ENCODE measurements at places on chromosomes 6 and 20. TPM values are rescaled to one million over a fixed set of nuclear protein-coding genes. Genes with fewer than 3 reads are reported as not detected.

Gene TFAP2D
- not detected for polyA plus RNA-seq

Gene SLC2A10
- polyA plus RNA-seq: 7.8 TPM

Gene SCUBE3
- polyA plus RNA-seq: 81.8 TPM

Gene RWDD2A
- 11.0 TPM for polyA plus RNA-seq

Gene LTA
- polyA plus RNA-seq: not detected

Gene FKBP1C
- 0.39 TPM for polyA plus RNA-seq

Gene KCNG1
- polyA plus RNA-seq: 60.1 TPM

Gene C6orf58
- polyA plus RNA-seq: not detected

Gene B3GALT4
- 15.8 TPM for polyA plus RNA-seq
